NCI-H446 (cell line): ENCODE measurements at places on chromosomes 2 and 18.

DNA sequence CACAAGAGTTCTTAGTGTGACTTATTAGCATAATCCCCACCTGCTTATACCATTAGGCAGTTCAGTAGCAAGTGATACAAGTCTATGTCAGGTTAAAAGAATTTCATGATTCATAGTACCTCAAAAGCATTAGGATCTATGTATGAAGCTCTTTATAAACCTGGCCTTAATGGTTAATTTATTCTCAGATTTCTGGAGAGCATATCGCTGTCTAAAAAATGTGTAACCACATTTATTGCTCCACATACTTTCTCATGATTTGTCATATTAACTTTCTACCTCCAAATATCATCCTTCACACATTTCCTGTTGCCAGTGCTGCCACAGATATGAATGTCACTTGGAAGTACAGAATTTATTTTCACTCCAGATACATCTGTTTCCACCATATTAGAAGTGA lies 332.8 kb upstream of the MAP2 start:
- no peak for DNase-seq

- DNase-seq: no peak
These were observed 10.9 kb downstream of the UXS1 start for GRCh38 chr2:106183101-106183696.

DNA sequence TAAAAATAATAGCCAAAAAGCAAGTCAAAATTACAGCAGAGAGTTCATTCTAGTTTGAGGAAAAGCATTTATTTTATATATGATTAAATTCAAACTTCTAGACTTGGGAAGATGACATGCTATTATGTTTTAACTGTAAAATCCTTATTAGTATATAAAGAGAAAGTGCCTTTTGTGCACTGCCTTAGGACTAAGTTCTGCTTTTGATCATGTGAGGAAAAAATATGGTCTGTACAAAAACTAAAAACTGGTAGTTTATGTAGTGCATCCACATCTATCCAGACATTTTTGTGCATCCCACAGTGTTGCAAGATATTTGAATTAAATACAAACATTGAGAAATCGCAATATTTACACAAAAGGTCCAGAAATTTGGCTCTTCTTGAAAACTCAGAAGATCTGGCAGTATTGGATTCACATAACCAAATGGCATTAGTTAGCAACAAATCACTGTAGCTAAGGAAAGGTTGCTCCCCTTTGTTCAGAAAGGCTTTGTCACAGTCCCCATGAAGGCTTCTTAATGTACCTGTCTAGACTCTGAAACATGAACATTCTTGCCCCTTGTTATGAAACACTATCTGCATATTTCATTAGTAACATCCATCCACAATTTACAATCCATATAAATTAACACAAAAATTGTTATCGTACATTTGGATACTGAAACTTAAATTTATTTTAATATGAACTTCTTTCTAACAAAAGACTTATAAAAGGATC lies 2.2 kb downstream of the MMADHC start:
- no peak for DNase-seq

GRCh38 chr18:27277554-27277953 lies 92.4 kb upstream of the CHST9 start:
- DNase-seq: no peak

DNA sequence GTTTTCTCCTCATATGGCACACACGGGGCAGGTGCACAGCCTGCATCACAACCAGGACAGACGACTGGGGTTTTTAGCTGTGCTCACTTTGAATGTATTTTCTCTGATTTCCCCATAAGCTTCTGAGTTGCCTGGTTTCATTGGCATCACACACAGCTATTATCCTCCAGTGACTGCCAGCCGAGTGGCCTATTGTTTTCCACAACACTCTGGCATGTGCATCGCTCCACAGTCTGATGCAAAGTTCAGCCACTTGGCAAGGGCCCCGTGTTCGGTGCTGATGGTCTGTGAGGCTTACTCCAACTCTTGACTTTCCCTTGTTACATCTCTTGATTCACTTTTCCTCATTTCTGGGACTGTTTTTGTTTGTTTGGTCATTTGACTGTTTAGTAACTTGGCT lies 593.1 kb downstream of the CBLN2 start:
- DNase-seq: no peak

DNA sequence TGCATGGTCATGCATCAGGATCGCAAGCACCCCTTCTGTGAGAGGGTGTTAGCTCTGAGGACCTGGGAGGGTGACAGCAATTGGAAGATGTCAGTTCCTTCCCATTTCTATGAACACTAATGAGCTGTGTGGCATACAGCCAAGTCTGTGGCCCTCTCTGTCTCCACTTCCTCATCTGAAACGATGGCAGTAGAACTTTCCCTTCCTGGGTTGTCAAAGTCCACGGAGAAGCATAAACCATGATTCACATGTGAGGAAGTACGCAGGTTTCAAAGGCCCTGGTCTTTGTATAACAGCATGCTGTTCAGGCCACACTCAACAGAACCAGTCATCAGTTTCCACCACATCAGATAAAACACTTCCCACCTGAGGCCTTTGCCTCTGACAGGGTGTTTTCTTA lies 167.4 kb upstream of the RAB6C start:
- no peak for DNase-seq

DNA sequence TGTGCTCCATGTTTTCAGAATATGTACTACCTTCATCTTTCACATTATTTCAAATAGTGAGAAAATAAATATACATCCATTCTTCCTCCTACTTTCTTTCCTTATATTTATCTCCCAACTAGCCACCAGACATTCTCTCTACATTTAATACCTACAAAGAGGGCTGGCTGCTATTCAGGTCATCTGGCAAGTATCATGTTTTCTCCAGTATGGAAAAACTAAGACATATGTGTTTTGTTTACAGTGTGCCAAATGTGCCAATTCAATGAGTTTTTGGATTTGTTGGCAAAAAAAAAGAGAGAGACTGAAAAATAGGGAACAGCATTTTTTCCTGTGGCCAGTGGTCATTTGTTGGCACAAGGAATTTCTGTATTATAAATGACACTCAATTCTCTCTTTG lies 1207.3 kb downstream of the DPP10 start:
- DNase-seq: peak; percentile 3

GRCh38 chr2:240518981-240519380 lies 38.8 kb downstream of the ANKMY1 start:
- no peak for DNase-seq

DNA sequence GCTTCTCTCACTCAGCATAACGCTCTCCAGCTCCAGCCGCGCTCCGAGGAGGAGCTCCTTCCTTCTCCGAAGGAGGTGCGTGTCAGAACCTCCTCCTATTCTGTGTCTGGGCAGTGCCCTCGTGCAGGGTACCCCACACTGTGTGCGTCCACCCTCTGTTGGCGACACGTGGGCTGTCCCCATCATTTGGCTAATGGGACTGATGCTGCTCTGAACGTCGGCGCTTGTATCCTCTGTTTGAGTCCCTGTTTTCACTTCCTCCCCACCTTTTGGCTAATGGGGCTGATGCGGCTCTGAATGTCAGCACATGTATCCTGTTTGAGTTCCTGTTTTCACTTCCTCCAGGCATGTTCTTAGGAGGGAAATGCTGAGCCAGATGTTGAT lies 22.2 kb downstream of the KCNG2 start:
- DNase-seq: no peak
